ENCODE measurements at places on chromosomes 1 and 21.

GRCh38 chr21:39189857-39190604 lies 6.8 kb upstream of the PSMG1 start:
- no peak for DNase-seq

- no peak for DNase-seq
Measured at GRCh38 chr1:65105596-65105995, 42.4 kb upstream of the AK4 start.

- DNase-seq, result no peak
Measured at GRCh38 chr1:94463765-94464330, 45.7 kb downstream of the ABCD3 start.

- no peak for DNase-seq
Measured at GRCh38 chr1:210527091-210527490, 198.4 kb downstream of the HHAT start.

DNA sequence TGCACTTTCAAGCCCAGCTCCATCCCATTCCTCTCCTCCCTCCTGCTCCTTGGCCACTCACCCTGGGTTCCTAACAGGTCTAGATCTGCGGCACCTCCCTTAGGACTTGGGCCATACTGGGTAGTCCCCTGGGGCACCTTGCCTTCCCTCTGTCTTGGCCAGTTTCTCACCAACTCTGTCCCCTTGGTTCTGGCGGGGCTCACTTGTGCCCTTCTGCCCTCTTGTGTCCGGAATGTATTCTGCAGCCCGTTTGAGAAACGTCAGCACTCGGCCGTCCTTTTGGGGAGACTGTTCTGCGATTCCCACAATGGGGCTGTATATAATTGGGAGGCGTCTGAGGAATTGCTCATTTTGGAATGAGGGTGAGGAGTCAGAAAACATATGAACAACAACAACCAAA lies 162.4 kb downstream of the ZSCAN20 start:
- peak; percentile 6 for DNase-seq

GRCh38 chr1:109784551-109785252 lies 21.0 kb upstream of the EPS8L3 start:
- no peak for DNase-seq

DNA sequence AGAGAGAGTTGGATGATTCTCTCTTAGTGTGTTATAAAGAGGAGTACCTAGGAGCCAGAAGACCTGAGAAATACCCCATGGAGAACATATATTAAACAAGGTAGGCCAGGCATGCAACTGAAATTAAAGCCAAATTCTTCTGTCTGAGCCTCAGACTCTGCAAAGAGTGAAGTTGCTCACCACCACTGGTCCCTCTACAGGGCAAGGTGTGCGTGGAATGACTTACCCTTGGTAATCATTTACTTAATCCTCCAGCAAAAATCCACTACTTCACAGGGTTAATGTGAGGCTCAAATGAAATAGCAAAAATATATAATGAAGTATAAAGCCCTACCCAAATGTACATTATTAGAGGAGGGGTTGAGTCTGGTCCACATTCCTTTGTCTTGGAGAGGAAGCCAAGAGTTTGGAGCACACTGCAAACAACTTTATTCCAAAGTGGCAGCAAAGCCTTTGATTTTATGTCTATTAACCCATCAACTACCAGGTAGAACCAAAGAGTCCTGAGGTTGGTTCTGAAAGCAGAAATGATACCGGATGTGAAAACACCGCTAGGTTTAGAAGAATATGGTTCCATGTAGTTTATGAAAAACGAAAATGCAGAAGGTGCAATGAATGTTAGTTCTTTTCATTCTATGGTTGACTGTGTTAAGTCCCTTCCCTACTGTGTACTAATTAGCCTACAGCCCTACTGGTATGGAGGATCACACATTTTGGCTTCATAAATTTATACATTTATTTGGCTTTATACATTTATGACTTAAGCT lies 8.5 kb downstream of the SSR2 start:
- DNase-seq, result no peak

GRCh38 chr1:85473390-85473789 lies 8.4 kb upstream of the DDAH1 start:
- no peak for DNase-seq

DNA sequence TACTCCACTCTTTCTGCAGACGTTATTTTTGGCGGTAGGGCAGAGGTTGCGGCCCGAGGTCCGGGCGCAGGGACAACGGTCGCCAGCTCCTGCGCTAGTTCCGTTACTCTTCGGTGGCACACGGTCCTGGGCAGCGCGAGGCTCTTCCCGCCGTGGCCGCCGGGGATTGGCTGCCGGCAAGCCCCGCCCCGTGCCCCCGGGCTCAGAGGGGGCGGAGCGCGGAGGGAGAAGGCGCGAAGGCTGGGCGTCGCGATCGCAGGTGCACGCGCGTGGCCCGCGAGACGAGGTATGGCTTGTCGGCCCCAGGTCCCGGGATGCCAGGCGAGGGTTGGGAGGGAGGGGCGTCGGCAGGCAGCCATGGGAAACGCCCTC lies 518 bp upstream of the SHE start:
- DNase-seq, result no peak

- DNase-seq, result no peak
Measured at GRCh38 chr21:34009193-34009592, 64.2 kb upstream of the MRPS6 start.

- no peak for DNase-seq
Measured at GRCh38 chr1:185426848-185427247, 109.8 kb upstream of the IVNS1ABP start.

DNA sequence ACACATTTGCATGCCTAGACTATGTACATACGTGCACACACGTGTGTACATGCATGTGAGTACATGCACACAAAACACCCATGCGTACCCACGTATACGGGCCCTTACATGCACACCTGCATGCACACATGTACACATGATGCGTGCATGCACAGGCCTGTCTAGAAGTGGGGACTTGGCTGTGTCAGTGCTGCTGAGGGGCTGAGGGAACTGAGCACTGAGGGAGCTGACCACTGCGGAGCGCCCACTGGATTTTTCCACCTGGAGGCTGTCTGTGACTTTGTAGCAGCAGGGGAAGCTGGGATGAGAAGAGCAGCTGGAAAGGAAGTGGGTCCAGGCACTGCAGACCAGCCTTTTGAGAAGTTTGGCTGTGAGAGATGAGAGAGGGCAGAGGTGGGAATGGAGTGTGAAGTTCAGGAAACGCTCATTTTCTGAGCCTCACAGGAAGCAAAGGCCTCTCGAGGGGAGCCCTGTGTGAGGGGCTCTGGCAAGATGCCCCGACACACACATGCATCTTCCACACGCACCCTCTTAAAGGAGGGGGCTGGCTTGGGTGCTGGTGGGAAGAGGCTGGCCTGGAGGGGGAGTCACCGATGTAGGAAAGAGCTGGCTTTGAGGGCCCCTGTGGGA lies 20.9 kb downstream of the PODN start:
- no peak for DNase-seq

GRCh38 chr21:38496224-38496623 lies 2.1 kb downstream of the ERG start:
- DNase-seq, result no peak

- DNase-seq, result no peak
Measured at GRCh38 chr1:42679364-42679983, 2.7 kb upstream of the YBX1 start.

DNA sequence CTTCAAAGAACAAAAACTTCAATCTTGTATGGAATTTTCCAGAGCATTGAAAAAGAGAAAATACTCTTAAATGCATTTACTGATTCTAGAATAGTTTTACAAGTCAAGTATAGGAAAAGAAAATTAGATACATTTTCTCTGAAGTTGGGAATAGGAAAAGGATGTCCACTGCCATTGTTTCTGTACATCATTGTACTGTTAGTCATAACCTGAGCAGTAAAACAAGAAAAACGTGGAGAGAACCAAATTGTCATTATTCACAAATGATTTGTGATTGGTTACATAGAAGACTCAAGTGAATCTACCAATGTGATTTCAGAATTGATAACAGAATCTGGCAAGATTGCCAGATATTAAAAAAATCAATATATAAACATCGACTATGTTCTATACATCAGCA lies 27.4 kb downstream of the PRKACB start:
- no peak for DNase-seq

GRCh38 chr21:17780539-17780938 lies 38.6 kb downstream of the C21orf91 start:
- peak; percentile 47 for DNase-seq

Measured in activated CD4-positive, alpha-beta T cell treated with anti-CD3 and anti-CD28 coated beads, Interleukin-2, amount 50 U/mL, for 48 hours (primary cell).